ENCODE measurements at places on chromosomes 5 and 9. TPM values are rescaled to one million over a fixed set of nuclear protein-coding genes. Genes with fewer than 3 reads are reported as not detected.

GRCh38 chr9:92291577-92291976 lies 1.9 kb downstream of the IARS1 start:
- H3K36me3 ChIP-seq = peaks cover 33% of the 10 kb centered on the region
- DNase-seq = no peak
- H3K27me3 ChIP-seq = no peaks in the 10 kb centered on the region
- H3K4me3 ChIP-seq = no peak overlapping the region
- no peak overlapping the region for H3K27ac ChIP-seq

DNA sequence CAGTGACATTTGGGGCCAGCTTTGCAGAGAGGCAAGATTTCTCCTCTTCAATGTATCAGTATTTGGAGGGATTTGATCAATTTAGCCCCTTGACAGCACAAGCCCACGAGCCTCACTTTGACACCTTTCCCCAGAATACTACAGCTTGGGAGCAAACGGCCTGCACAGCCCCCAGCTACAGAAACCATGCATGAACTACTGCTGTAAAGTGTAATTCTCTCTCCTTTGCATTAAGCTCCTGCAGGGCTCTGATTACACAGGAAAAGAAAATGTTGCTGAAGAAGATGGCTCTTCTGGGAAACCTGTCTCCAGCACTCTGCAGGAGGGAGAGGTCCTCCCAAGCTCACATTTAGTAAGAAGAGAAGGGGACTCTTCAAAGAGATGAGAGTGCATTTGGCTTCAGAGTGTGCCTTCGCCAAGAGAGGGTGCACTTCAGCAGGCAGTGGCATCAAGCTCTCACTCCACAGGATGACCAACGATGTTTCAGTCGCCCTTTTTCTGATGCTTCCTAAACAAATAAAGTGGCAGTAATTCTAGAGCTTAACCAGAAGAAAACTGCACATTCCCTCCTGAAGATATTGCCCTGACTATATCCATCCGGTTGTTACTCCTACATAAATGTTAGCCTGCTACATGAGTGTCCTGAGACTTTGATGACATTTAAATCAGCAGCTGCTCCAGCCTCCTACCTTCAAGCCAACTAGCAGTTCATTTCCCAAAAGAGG lies 272.2 kb downstream of the AUH start:
- H3K4me1 ChIP-seq = no peaks in the 10 kb centered on the region
- no peaks in the 10 kb centered on the region for H3K27me3 ChIP-seq
- DNase-seq = no peak
- no peaks in the 10 kb centered on the region for H3K36me3 ChIP-seq

DNA sequence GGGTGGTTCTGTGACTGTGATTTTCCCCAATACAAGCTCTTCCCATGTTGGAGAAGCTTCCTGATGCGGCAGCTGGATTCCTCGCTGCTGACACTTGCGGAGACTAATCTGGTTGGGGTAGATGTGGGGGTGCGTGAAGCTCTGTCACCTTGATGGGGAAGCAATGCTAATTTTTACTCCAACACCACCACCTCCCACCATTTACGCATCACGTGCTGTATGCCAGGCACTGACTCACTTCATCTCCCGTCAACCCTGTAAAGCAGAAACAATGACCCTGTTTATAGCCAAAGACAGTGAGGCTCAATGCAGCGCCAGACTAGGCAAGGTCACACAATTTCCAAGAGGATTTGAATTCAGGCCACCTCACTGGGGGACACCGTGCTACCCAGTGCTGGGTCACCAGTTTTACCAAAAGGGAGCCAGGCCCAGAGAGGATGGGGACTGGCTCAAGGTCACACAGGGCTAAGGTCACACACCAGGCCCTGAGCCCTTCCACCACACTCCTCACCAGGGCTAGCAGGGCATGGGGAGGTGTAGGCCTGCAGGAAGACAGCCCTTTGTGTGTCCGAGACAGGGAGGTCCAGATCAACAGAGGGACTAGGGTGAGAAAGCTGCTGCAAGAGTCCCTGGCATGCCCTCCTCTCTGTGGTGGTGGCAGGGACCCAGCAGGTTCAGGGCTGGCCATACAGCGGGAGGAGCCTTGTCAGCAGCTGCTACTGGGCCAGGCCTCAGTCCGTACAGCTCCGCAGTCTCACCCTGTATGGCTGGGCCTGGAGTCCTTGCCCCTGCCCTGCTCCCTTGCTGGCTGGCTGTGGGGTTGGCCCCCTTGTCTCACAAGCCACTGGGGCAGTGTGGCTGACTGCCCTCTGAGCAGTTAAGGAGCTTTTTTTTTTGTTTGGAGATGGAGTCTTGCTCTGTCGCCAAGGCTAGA lies 3.3 kb downstream of the STKLD1 start:
- H3K4me3 ChIP-seq = no peak overlapping the region
- DNase-seq = no peak
- no peaks in the 10 kb centered on the region for H3K27me3 ChIP-seq
- no peak overlapping the region for H3K27ac ChIP-seq
- H3K36me3 ChIP-seq = no peaks in the 10 kb centered on the region

GRCh38 chr9:120603591-120603990 lies 23.6 kb upstream of the CDK5RAP2 start:
- no peaks in the 10 kb centered on the region for H3K4me1 ChIP-seq
- no peaks in the 10 kb centered on the region for H3K27me3 ChIP-seq
- H3K27ac ChIP-seq = no peak overlapping the region
- H3K36me3 ChIP-seq = no peaks in the 10 kb centered on the region
- DNase-seq = no peak

- DNase-seq = no peak
- H3K27me3 ChIP-seq = peaks cover 6% of the 10 kb centered on the region
- H3K27ac ChIP-seq = peak overlapping the region; percentile 93
- H3K4me3 ChIP-seq = peak overlapping the region; percentile 70
- no peaks in the 10 kb centered on the region for H3K36me3 ChIP-seq
Measured at GRCh38 chr5:42948961-42949347, 91.2 kb downstream of the ANXA2R start.

DNA sequence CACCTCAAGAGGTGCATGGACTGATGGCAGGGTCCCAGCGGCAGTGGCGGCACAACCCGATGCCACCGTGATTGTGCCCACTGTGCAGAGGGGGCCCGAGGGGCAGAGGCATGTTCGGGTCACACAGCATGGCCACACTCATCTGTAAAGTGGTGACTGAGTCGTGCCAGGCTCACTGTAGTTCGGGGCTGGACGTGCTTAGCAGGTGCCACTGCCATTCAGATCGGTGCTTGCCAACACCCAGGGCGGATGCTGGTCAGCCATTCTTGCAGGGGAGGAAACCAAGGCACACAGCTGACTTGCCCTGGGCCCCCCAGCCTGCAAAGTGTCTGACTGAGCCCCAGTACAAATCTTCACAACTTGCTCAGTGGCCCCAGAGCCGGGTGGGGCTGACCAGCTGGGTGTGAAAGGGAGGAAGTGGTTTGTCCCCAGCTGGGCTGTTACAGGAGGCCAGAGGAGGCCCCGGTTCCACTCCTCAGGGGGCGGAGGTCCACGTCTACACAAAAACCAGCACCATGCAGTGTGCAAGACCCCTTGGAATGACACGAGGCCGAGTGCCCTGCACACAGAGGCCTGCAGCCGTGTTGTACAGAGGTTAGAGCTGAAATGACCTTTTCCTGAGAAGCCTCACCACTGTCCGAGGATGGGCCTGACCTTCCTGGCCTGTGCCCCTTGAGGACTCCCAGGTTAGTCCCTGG lies 17.9 kb downstream of the FGD3 start:
- H3K4me1 ChIP-seq = peaks cover 4% of the 10 kb centered on the region
- H3K27ac ChIP-seq = peak overlapping the region; percentile 84
- H3K4me3 ChIP-seq = peak overlapping the region; percentile 47
- H3K27me3 ChIP-seq = no peaks in the 10 kb centered on the region

DNA sequence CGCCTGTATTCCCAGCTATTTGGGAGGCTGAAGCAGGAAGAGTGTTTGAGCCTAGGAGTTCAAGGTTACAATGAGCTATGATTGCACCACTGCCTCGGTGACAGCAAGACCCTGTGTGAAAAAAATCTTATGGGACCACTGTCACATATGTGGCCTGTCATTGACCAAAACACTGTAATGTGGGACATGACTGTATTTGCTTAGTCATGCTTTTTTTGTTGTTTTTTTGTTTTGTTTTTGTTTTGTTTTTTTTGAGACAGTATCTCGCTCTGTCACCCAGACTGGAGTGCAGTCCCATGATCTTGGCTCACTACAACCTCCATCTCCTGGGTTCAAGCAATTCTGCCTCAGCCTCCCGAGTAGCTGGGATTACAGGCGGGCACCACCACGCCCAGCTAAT lies 13.5 kb downstream of the POLR1E start:
- DNase-seq = no peak
- no peak overlapping the region for H3K4me3 ChIP-seq
- H3K4me1 ChIP-seq = no peaks in the 10 kb centered on the region
- no peaks in the 10 kb centered on the region for H3K27me3 ChIP-seq
- H3K36me3 ChIP-seq = peaks cover 25% of the 10 kb centered on the region
- no peak overlapping the region for H3K27ac ChIP-seq

DNA sequence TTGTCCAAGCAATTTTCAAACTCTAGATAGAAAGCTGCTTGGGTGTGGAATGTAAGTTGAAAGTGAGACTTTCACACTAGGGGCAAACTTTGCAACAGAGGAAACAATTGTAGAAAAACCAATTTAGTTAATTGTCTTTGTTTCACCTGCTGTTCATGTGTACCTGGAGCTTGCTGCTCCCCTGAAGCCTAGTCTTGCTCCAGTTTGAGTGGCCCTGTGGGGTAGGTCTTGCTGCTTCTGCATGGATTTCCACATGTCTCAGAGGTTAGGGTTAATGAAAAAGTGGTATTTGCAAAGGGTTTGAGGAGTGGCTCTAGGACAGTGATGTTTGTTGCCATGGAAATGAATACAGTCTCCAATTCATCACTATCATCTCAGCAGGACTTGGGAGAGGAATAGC lies 182.2 kb downstream of the FSTL4 start:
- H3K4me3 ChIP-seq = no peak overlapping the region
- DNase-seq = no peak
- H3K36me3 ChIP-seq = no peaks in the 10 kb centered on the region
- no peaks in the 10 kb centered on the region for H3K4me1 ChIP-seq

DNA sequence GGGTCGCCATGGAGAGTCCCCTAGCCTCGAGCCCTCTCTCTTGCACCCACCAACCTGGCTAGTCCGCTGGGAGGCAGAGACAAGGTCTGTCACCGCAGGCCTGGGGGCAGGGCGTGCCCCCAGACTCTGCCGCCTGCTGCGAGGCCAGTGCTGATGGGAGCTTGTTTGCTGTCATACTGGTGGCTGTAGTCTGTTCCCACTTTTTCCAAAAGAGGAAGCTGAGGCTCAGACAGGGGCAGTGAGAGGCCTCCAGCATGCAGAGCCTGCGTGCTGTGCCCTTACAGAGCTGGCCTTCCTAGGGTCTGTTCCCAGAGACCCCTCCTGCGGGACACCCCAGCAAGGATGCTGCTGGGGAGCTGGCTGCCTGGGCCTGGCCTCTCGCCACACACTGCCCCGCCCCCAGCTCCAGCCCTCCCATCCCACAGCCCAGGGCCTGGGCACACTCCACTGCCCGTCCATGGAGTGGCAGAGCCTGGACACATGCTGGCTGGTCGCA lies 21.0 kb upstream of the SUSD3 start:
- no peaks in the 10 kb centered on the region for H3K27me3 ChIP-seq
- H3K4me3 ChIP-seq = no peak overlapping the region
- DNase-seq = no peak

GRCh38 chr9:37986771-37987258 lies 82.2 kb downstream of the SHB start:
- H3K27ac ChIP-seq = no peak overlapping the region
- no peak for DNase-seq
- peaks cover 7% of the 10 kb centered on the region for H3K4me1 ChIP-seq
- H3K36me3 ChIP-seq = no peaks in the 10 kb centered on the region

DNA sequence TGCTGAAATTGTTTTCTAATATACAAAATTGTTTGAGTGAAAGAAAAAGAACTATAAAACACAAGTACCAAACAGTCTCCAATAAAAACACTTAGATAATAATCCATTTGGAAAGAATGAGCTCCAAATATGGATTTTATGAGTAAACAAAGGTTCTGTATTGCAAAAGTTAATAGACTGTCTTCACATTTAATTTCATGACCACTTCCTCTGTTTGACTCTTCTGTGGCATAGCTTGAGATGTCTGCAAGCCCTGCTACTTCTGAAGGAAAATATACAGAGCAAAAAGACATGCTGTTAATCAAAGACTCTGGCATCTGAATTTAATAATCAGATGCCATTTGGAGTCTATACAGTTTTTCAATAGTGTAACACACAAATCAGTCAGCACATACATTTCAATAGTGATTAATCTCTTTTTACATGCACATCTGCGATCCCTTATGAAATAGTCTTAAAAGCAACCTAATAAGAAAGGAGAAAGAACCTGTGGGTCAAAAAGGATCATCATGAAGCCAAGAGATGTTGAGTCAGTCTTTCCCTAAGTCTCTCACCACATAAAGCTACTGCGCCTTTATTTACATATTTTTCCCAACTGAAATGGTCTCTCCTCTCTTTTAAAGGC lies 165.4 kb upstream of the LHFPL2 start:
- DNase-seq = no peak
- peaks cover 7% of the 10 kb centered on the region for H3K36me3 ChIP-seq
- H3K27me3 ChIP-seq = no peaks in the 10 kb centered on the region
- H3K4me3 ChIP-seq = no peak overlapping the region

DNA sequence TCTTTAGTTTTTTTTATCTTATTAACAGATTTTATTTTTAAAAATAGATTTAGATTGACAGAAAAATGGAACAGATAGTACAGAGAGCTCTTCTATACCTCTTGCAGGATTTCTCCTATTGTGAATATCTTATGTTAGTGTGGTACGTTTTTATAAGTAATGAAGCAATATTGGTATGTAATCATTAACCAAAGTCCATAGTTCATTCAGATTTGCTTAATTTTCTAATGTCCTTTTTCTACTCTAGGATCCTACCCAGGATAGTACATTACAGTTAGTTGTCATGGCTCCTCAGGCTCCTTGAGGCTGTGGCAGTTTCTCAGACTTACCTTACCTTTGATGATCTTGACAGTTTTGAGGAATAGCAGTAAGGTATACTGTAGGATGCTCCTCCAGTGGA lies 30.4 kb downstream of the PPP2R2B start:
- H3K4me1 ChIP-seq = no peaks in the 10 kb centered on the region
- H3K36me3 ChIP-seq = no peaks in the 10 kb centered on the region
- no peak for DNase-seq
- H3K27ac ChIP-seq = no peak overlapping the region

GRCh38 chr5:34831303-34831702 lies 7.7 kb upstream of the TTC23L start:
- no peaks in the 10 kb centered on the region for H3K27me3 ChIP-seq
- no peaks in the 10 kb centered on the region for H3K36me3 ChIP-seq
- H3K4me3 ChIP-seq = no peak overlapping the region

- no peaks in the 10 kb centered on the region for H3K4me1 ChIP-seq
- H3K27ac ChIP-seq = no peak overlapping the region
- no peaks in the 10 kb centered on the region for H3K36me3 ChIP-seq
- DNase-seq = no peak
- no peaks in the 10 kb centered on the region for H3K27me3 ChIP-seq
Measured at GRCh38 chr5:60161340-60161934, 267.9 kb upstream of the PDE4D start.

Gene INSL4
- total RNA-seq = not detected

Gene PCDHGA3
- total RNA-seq = 0.48 TPM

Gene LCN2
- total RNA-seq = 931 TPM

Gene PDE4D
- 6.0 TPM for total RNA-seq

Gene PURA
- total RNA-seq = 11.5 TPM

Gene TMC1
- 3.1 TPM for total RNA-seq

Measured in esophagus squamous epithelium (tissue), 5 donors.